Epithelial cell of esophagus (primary cell): ENCODE measurements at places on chromosomes 5 and 9.

GRCh38 chr5:173001229-173001841 lies 17.8 kb downstream of the ATP6V0E1 start:
- no peak for DNase-seq

DNA sequence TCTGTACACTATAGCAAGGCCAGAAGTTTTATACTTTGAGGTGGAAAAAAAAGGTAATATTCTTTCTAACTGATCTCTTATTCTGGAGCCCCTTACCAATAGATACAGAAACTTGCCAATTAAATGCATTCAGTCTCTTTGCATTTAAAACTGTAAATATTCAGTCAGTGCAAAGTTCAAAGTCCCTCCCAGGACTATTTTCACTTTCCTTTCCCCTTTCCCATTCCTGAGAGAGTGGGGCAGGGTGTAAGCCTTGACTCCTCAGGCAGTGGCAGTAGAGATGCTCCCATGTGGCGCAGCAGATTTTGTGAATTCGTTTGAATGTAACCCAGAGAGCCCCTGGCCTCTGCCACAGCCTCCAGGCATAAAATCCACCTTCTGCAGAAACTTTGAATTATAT lies 29.9 kb downstream of the CETN3 start:
- DNase-seq: no peak

GRCh38 chr5:73499187-73499586 lies 945 bp downstream of the BTF3 start:
- no peak for DNase-seq

DNA sequence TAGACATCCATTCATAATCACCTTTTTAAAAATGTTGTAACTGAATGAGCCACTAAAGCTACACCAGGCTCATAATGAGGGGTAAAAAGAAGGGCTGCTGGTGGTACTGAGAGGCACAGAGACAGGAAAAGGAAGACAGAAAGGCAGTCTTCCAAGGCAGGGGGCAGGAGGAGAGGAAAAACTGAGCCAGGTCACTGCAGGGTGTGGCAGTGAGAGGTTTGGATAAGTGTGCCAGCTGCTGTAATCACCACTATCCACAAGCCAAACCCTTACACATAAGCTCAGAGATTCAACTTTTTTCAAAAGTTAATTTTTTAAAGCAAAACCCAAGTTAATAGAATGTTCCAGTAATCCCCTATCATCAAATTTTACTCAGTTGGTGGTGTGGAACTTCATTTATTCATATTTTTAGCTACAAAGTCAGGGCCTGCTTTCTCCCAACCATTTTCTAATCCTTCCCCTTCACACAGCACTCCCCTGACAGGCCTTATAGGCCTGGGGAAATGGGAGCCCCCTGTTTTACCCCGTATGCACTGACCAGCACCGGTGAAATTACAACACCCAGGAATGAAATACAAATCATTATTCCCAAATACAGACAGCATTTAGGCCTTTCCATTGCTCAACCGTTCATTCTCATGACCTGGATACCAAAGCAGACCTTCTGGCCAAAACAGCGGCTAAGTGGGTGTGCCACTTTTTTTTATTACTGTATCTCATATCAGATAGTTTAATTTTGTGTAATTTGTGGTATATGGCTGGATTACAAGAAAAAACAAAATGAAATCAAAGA lies 76.3 kb downstream of the EFNA5 start:
- peak; percentile 31 for DNase-seq

DNA sequence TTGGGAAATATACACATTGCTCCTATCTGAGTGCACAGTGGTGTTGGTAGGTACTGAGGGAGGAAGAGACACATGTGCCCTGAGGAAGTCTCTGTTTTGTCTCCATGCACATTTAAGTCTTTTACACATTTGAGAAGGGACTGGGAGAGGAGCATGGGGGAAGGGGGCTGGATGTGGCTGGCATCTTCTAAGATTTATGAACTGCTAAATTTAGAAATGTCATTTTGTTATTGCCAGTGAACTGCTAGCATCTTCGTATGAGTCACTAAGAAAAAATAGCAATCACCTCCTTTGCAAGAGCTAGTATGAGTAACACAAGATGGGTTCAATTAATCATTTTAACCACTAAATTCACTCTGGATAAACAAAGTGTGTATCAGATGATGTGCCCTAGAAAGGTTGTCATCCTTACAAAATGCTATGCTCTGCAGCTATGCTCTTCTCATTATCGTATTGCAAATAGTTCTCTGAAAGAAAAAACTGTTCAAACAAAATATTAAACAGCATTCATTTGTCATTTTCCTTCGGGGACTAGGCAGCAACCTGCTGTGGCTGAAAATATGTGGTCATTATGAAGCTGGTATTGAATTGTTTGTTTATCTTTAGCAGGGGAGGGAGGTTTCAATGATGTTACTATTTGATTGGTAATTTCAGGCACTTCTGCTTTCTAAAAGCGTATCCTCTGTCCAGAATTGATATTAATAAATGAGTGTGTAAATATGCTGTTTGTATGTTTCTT lies 236.5 kb downstream of the DMRTA1 start:
- peak; percentile 54 for DNase-seq
